ENCODE measurements at places on chromosomes 12 and 14.

DNA sequence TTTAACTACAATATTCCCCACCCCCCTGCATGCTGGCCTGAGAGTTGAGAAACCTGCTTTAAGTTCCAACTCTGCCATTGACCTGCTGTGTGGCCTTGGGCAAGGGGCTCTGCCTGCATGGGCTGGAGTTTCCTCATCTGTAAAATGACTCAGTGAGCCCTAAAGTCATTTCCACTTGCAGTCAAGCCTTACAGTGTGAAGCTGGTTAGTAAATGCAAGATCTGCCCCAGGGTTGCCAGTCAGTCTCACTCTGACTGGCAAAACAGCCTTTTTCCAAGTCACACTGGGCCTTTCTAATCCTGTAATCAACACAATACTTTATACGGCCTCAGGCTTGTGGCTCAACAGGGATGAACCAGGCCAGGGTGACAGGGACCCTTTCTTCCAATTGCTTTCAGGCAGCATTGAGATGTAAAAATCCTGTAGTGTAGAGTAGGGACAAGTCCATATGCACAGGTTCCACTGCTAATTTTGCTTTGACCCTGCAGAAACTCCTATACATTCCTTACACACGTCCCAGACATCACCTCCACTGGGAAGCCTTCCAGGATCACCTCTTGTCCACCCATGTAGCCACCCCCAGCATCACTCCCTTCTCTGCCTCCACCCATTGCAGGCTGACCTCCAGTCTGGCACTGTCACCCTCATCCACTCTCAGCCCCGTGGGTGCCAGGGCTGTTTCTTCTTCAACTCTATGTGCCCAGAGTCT, 42.6 kb upstream of the PRIMA1 start:
- no peak for DNase-seq

- DNase-seq: peak; percentile 49
Observed at GRCh38 chr14:54579621-54580020, 12.7 kb downstream of the SAMD4A start.

DNA sequence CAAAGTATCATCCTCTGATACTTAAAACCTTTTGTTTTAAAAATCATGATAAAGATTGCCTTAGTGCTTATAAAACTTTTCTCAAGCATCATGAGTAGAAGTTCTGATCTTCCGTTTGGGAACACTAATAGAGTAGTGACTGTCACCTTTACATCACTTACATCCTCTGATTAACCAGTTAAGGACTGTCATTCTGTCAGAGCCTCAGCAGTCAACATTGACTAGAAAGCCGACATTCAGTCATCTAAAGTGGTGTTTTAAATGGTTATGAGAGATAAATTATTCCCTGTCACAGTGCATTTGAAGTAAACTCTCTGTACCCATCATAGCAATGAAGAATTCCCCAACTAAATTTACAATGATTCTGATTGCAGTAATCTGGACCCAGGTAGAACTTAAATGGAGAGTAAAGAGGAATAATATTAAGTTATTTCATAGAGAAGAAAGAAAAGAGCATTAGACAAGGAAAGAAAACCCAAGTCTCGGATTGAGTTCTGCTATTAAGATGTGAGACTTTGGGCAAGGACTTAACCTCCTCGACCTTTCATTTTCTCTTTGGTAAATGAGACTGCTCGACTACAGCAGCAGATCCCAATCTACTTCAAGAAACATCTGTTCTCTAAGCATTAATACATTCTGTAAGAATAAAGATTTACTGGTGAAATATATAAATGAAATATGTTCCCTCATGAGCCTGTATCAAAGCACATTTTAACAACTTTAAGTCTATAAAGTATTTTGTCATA, 563.9 kb upstream of the LMO3 start:
- DNase-seq: no peak

DNA sequence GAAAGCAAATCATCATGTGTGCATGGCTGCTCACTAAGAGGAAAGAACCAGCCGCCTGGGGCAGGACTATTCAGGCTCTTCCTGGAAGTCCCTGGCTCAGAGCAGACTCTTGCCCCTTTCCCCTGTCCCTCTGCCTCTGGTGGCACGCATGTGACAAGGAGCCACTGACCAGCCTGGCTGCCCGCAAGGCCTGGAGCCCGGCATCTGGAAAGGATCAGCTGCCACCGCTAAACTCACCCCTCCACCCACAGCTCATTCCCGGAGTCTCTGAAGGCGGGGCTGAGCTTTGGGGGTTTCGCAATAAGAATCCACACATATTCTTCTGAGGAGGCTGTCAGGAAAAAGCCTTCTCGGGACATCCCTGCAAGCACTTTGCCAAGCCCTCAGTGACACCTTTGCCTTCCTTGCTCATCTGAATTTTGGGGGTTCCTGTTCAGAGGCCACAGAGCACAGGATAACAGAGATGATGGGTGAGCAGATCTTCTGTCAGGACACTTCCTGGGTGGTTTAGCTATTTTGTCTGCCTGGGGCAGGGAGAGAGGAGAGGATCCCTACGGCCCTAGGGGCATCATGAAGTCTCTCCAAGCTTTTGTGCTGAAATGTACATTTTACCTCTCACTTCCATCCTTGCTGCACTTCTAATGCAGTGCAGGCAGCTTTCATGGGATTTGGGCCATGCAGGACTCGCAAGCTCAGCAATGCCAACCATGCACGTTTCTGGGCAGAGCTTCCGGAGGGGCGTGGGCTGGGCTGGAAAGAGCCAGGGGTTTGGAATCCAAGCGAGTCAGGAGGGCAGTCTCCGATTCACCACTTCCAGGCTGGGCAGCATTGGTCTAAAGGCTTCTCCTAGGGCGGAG, 124.8 kb upstream of the MAP1LC3B2 start:
- DNase-seq: peak; percentile 90

DNA sequence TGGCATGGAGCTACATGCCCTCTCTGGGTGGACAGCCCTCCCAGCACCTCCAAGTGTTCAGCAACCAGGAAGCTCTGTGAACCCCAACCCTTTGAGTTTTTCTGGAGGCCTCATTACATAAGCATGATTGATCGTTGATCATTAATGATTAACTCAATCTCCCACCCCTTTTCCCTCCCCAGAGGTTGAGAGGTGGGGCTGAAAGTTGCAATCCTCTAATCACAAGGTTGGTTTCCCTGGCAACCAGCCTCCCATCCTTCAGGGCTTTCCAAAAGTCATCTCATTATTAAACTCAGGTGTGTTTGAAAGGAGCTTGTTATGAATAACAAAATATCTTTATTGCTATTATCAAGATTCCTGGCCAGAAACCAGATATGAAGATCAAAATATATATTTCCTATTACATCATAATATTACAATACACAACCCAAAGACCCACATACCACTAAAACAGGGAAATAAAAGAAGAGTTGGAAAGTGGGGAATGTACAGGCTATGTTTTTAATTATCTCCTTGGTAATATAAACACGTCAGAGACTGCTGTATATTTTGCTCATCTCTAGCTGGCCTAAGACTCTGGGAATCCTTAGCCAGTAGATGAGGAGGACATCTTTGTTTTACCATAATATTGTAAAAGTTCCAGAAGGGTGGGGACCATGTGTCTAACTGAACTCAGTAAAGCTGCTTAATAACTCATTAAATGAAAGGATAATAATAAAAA, 73.6 kb downstream of the SSPN start:
- DNase-seq: no peak

GRCh38 chr12:85606455-85606854, 229.8 kb downstream of the RASSF9 start:
- DNase-seq: no peak

DNA sequence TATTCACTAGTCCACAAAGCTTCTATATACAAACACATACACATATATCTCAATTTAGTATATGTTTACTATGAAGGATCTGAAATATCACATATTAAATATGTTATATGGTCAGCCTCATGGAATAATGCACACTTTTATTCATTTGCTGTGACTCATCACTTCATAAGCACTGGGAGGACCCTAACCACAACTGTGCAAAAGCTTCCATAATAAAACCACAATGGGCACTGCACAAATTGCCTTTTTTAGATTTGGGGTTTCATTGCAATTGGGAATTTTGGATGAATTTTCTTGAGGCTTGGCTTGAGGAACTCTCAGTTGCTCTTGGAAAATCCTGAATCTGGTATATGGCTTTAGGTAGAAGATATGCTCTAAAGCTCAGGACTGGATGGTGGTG, 399.4 kb downstream of the C12orf75 start:
- DNase-seq: peak; percentile 58

- peak; percentile 90 for DNase-seq
Observed at GRCh38 chr12:7108796-7109571, at the start of gene C1RL. C1RL (minus strand) TSS chr12:7109214; CDS start chr12:7109180, 34 bp downstream.

- peak; percentile 95 for DNase-seq
Observed at GRCh38 chr14:56579345-56580220, at the start of gene TMEM260. TMEM260 (plus strand) TSS chr14:56579798; CDS start chr14:56579915, 117 bp downstream.

DNA sequence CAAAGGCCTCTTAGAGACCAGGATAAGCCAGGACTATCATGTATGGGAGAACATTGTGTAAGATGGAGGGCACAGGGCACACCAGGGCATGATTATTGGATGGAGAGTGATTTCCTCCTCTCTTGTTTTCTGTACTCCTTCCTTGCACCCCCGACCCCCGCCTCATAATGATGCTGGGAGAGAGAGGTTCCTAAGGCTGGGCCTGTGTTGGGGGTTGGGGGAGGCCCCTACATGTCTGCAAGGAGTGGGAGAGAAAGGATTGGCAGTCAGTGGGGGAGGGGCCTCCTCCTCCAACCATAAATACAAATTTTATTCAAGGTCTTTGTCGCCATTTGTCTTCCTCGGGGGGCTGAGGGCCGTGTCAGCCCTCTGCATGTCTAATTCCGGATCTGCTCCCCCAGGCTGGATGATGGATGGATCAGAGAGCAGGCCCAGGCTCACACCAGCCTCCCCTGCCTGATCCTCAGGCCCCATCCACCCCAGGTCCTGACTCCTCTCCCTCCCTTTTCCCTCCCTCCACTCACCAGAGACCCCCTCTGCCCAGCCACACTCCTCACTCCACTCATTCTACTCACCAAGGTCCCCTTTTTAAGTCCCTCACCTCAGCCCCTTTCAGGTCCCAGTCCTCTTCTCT, 2.0 kb upstream of the C1QL4 start:
- no peak for DNase-seq

- DNase-seq: no peak
Observed at GRCh38 chr14:102601378-102601925, 9.0 kb downstream of the RCOR1 start.

DNA sequence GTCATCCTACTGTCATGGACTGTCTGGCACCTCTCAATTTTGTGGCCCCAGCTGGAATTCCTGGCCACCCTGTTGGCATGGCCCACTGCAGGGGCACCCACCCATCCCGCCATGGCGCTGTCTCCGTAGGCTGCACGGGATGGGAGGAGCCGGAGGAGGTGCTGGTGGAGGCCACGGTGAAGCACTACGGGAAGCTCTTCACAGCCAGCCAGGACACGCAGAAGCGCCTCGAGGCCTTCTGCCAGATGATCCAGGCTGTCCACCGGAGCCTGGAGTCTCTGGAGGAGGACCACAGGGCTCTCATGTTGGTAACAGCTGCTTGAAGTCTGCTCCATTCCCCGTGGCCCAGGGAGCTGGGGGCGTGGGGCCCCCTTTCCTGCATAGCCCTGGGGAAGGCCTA, 3.9 kb downstream of the CCDC197 start:
- no peak for DNase-seq

DNA sequence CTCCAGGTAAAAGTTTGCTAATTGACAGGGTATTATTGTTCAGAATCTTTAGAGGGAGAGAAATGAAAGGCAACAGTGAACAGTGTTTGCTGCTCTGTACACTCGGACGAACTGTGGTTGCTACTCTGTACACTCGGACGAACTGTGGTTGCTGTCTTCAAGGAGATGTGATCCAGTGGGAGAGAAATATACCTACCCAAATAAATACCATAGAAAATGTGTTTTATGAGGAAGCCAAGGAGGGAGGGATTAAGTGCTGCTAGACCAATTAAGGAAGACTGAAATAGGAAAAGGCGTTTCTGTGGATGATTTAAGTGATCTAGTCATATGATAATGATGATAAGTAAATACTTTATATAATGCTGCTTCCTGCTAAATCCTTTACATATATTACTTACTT, 2.7 kb downstream of the STK38L start:
- DNase-seq: peak; percentile 56

DNA sequence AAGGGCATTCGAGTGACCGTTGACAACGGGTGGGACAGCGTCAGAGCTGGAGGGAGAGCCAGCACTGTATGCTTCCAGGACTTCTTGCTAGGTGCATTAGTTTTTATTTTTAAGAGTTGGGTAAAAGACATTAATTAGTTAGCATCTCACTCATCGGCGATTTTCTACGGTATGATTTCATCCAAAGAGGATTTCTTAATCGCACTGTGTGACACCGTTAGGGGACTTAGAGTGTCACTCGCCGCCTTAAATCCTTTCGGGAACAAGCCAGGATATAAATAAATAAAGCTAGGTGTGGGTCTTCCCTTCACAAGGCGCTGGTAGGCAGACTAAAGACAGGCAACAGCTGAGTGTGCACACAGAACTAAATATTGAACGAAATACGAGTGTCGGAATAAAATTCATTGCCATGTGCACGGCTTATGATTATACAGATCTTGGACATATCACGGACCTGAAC, 869 bp upstream of the NOVA1 start:
- DNase-seq: no peak

- no peak for DNase-seq
Observed at GRCh38 chr12:104957719-104958000, 430 bp downstream of the SLC41A2 start.

GRCh38 chr12:19082365-19082911, 47.1 kb upstream of the PLEKHA5 start:
- DNase-seq: no peak

- no peak for DNase-seq
Observed at GRCh38 chr12:110193196-110193595, 69.0 kb downstream of the IFT81 start.

DNA sequence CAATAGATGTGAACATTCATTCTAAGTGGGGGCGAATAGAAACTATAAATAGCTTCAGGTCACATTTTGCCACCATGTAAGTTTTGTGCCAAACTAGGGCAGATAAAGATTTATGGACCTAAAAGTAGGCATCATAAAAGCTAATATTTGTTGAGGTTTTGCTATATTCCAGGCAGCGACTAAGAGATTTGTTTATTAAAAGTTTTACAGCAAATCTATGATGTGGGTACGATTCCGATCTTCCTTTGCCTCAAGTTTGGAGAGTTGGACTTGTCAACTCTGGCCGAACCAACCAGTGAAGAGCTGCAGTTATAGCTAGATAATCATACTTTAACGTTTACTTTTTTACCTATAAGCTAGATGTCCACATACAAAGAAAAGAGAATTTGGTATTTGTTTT, 1.6 kb downstream of the MAPK1IP1L start:
- no peak for DNase-seq
